Heart left ventricle (tissue), 16 donors: ENCODE measurements at places on chromosomes 5 and 9. TPM values are rescaled to one million over a fixed set of nuclear protein-coding genes. Genes with fewer than 3 reads are reported as not detected.

DNA sequence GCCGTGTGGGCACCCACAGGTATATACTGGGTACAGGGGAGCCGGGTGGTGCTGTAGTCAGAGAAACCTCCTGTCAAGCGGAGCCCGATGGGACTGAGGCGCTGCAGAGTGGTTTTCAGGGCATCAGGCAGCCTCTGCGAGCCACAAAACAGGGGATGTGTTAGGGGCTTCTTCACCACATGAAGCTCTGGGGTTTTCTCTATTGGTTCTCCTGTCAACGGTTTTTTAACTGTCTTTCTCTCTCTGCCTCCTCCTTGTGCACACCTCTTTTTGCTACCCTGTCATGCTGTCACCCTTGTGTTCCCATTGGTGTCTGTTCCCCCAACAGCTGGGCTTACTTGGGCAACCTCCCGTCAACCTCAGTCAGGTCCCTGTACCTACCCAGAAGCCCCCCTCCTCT, 19.9 kb downstream of the RALGPS1 start:
- no peak for DNase-seq
- no peak overlapping the region for H3K4me3 ChIP-seq
- H3K4me1 ChIP-seq = no peaks in the 10 kb centered on the region
- H3K36me3 ChIP-seq = no peaks in the 10 kb centered on the region
- H3K27me3 ChIP-seq = no peaks in the 10 kb centered on the region

DNA sequence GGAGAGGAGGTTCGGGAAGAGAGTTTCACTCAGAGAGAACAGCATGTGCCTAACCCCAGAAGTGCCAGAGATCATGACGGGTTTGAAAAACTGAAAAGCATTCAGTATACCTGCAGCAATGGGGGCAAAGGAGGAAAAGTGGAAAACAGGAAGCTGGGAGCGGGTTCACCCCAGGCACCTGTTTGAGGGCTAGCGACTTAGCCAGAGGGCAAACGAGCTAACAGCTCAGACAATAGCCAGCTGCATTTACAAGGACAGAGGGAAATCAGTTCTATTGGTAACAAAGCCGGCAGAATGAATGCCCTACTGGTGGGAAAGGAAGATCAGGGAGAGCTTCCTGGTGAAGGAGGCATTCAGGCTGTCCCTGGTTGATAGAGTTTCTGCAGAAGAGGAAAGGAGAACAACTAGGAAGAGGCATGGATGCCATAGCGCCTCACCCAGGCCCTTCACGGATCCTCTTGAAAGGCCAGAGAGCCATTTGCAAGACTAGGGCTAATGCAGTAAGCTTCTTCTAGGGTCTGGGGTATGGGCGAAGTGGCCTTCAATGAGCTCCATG, 141.7 kb upstream of the ADRA1B start:
- no peaks in the 10 kb centered on the region for H3K27me3 ChIP-seq
- no peak overlapping the region for H3K27ac ChIP-seq
- no peaks in the 10 kb centered on the region for H3K36me3 ChIP-seq
- no peak for DNase-seq

DNA sequence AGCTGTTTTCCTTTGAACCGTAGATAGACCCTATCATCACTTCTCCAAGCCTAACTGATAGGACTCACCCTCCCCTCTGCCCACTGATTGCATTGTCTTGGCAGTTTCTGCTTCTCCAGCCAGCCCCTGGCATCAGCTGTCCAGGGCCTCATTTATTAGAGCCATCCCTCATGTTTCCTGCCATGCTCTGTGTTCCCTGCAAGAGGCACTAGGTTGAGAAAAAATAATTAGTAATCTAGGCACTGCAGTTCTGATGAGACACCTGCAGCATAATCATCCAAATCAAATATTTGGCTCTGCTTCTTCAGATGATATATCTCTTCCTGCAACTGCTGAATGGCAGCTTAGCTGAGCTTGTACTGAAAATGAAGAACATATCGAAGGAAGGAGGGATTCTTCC, 303.0 kb upstream of the TLE4 start:
- H3K4me1 ChIP-seq = no peaks in the 10 kb centered on the region
- no peak overlapping the region for H3K27ac ChIP-seq
- no peaks in the 10 kb centered on the region for H3K36me3 ChIP-seq
- H3K27me3 ChIP-seq = no peaks in the 10 kb centered on the region
- H3K4me3 ChIP-seq = no peak overlapping the region
- no peak for DNase-seq

DNA sequence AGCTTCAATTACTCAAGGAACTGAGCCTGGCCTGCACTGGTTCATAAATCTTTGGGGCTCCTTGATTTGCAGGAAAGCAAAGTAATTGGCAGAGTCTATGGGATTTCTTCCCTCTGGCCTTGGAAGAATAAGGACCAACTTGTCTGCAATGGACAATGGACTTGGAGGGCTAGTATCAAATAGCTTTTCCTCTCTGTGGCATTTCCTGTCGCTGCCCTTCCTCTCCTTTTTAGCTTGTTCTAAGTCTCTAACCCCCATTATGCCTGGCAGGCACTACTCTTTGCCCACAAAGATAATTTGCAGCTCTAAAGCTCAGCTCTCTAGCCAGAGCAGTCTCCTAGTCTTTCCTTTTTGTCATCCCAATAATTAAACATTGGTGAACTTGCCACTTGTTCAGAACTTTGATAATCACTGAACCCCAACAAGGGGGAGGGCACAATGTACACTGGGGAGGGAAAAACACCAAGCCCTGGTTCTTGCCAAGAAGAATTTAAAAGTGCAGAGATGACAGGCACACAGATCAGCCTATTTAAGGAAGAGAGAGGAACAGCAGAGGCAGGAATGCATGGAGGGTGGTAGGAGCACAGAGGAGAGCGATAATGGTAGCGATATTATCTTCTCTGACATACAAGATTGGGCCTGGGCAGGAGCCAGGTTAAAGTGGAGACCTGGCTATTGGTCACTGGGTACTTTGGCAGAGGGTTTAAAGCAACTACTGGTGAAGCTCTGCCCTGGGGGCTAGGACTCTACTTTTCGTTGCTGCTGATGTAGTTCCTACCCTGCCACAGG, 38.5 kb downstream of the FAM219A start:
- no peak for DNase-seq
- no peaks in the 10 kb centered on the region for H3K27me3 ChIP-seq
- peaks cover 9% of the 10 kb centered on the region for H3K36me3 ChIP-seq
- no peak overlapping the region for H3K4me3 ChIP-seq
- H3K4me1 ChIP-seq = peaks cover 12% of the 10 kb centered on the region

GRCh38 chr5:108660291-108660690, 87.4 kb upstream of the FER start:
- H3K27me3 ChIP-seq = no peaks in the 10 kb centered on the region
- H3K36me3 ChIP-seq = no peaks in the 10 kb centered on the region
- DNase-seq = no peak
- H3K27ac ChIP-seq = no peak overlapping the region
- no peaks in the 10 kb centered on the region for H3K4me1 ChIP-seq
- H3K4me3 ChIP-seq = no peak overlapping the region

Gene SH3RF2
- total RNA-seq = 128 TPM
